ENCODE measurements at places on chromosomes 11 and 22.

DNA sequence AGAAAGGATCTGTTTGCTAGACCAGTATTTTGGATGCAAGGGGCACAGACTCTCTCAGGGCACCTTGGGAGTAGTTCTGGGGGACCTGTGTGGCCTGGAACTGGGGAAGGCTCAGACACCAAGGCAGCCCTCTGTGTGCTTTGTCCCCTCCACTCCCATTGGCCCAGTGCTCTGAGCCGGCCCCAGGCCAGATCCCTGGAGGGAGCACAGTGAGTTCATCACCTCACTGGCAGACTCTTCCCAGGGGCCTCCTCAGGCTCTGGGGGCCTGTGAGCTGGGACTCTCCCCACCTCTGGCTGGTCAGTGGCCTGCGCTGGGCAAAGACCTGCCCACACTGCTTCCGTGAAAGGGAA, 51.7 kb downstream of the CHRDL2 start:
- no peak for DNase-seq

DNA sequence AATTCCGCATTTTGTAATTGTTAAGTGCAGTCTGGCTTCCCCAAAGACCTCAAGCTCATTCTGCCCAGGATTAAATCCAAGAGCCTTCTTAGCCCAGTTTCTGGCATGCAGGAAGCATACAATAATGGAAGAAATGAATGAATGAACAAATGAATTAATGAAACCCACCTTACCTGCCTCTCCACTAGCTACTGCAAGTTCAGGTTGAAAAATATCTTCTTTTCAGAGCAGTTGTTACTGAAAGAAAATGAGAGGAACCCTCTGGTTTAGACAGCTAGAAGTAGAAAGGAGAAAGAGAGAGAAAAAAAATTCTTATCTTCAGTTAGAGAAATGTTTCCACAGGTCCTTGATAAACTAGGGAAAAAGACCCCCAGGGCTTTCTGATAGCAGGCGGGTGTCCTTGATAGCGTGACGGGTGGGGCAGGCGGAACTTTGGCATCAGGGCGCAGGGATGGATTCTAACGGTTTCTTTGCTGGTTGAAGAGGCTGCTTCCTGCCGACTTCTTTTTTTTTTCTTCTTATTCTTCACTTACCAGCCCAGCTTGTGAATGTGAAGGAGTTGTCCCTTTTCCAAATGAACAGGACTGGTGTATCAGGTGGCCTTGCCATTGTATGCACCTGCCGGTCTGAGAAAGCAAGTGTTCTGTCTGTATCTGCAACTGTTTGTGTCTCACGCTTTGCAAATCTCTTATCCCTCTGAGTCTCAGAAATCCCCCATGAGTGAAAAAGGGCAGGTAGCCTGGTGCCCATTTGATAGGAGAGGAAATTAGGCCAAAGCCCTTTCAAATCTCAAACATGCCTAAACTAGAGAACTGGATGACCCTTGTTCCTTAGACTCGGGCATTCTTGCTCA, 10.0 kb downstream of the LMO2 start:
- DNase-seq, result no peak

DNA sequence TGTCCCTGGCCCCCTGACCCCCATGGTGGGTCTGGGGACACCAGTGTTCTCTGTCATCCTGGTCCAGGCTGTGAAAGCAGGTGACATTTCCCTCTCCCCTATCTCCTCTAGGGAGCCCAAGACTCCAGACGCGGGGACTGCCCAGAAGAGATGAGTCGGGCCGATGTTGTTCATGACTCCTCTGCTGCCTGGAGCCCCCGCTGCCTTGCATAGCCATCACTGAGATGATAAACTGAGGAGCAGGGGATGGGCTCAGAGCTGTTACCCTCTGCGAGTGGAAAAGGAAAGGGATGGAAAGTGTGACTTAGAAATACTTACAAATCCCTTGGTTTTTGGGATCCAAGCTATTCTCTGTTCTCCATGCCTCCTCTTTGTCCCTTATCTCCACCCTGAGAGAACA, 209.6 kb downstream of the DSCAML1 start:
- DNase-seq, result no peak

- DNase-seq, result no peak
Observed at GRCh38 chr22:45446216-45446615, 32.7 kb downstream of the RIBC2 start.

- DNase-seq, result no peak
Observed at GRCh38 chr11:81278991-81279390, 1454.7 kb downstream of the FAM181B start.

GRCh38 chr11:117901601-117902000, 25.1 kb upstream of the FXYD6 start:
- DNase-seq, result no peak

- no peak for DNase-seq
Observed at GRCh38 chr22:30996462-30996861, 27.4 kb downstream of the TUG1 start.

- no peak for DNase-seq
Observed at GRCh38 chr22:50488886-50489285, 2.2 kb downstream of the MIOX start.

GRCh38 chr11:12524865-12525264, 147.5 kb downstream of the PARVA start:
- DNase-seq, result no peak

DNA sequence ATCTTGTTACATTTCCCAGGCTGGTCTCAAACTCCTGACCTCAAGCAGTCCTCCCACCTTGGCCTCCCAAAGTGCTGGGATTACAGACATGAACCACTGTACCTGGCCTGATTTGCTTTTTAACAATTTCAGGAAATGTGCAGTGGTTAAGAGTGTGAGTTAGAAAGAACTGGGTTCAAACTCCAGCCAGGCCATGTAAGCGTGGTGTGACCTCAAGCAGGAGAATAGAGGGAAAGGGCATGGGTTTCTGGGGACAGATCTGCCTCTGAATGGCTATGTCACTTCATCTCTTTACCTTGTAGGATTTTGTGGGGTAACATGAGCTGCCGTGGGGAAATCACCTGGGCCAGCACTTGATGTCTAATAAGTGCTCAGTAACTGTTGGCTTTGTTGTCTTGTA, 9.3 kb downstream of the SNRPD3 start:
- DNase-seq, result no peak

- no peak for DNase-seq
Observed at GRCh38 chr11:117986981-117987574, 884 bp downstream of the IL10RA start.

DNA sequence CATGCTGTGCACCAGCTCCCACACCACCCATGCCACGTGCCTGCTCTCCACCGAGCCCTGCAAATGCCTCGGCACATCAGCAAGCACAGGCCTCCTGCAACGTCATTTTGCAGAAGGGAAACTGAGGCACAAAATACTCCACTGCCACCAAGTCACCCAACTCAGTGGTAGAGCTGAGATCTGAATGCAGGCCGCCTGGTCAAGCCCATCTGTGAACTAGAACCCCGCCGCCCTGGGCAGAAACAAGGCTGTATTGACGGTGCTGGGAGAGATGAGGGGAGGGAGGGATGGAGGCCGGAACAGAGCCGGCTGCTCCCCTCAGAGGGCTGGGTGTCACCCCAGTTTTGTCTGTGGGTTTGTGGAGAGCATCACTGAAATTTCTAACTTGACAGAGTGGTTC, 81.4 kb downstream of the CDKN1C start:
- peak; percentile 55 for DNase-seq

DNA sequence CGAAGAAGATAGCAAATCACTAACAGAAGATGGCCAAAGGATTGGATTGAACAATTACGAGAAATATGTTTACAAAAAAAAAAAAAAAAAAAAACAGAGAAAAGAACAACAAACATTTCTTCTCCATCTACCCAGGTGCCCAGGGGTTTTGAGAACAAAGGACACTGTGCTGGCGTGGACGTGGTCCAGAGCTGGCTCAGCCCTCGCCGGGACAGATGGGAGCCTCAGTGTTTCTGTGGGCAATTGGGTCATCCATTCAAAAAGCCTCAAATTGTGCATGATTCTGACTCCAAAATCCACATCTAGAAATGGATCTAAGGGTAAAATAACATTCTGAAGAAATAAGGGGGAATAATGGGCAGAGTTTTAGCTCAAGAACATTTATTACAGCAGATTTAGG, 63.1 kb downstream of the DHCR7 start:
- no peak for DNase-seq

- no peak for DNase-seq
Observed at GRCh38 chr11:134794192-134794591, 382.1 kb upstream of the B3GAT1 start.

- peak; percentile 43 for DNase-seq
Observed at GRCh38 chr11:69531717-69532088, 50.2 kb downstream of the LINC01488 start.

- no peak for DNase-seq
Observed at GRCh38 chr11:114276077-114276476, 20.1 kb upstream of the NNMT start.

DNA sequence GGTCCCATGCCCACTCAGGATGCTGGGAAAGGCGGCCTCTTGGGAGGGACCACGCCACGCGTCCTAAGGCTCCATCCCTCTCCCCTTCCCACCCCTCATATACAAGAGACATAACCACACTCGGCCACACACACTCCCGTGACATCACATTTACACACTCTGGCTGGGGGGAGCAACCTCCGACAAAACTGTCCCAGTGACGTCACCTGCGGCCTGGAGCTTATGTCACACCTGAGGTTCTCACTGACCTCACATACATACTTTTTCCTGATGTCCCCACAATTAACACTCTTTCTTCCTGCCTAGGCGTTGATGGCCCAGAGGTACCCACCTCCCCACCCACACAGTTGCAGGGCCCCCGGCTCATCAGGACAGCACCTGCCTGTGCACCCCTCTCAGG, 1.9 kb downstream of the ELFN2 start:
- no peak for DNase-seq

DNA sequence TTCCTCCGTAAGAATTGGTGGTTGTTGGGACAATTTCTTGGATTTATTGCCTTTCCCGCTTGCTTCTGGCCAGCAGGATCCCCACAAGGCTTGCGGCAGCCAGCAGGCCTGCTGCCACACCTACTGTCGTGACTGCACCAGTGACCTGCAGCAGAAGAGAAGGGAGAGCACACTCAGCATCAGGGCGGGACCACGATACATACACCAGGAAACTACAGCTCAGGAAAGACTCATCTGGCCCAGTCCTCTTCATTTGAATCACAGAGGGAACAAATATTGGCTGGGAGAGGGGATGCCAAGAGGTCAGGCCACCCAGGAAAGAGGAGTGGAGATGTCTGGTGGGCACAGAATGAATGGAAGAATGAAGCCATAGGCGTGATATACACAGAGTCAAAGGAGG, 10.3 kb downstream of the PLAAT2 start:
- DNase-seq, result no peak

GRCh38 chr22:22886546-22886945, 1.1 kb upstream of the IGLL5 start:
- no peak for DNase-seq

DNA sequence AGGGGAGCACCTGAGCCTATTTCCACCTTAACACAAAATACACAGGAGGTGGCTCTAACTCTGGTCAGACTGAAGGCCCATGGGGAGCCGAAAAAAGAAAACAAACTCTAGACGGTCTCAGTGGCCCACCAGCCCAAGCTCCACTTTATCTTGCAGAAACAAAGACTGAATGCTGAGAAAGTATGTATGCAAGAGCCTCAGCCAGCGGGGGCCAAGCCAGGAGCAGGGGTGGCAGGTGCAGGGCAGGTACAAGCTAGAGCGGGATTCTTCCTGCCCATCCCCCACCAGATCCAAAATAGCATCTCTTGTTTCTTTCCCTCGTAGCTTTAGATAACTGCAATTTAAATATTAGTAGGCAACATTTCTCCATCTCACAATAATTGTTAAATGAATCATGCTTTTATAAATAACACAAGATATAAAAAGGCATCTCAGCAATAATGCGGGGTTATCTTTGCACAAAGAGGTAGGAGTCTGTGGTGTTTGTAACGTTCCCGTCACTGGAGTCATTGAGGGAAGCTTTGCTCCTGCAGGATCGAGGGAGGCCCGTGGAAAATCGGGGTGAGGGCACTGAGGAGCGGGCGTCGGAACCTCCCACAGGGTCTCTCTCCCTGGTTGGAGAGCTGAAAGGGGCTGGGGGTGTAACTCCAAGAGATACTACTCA, 418.0 kb downstream of the SHANK2 start:
- no peak for DNase-seq

DNA sequence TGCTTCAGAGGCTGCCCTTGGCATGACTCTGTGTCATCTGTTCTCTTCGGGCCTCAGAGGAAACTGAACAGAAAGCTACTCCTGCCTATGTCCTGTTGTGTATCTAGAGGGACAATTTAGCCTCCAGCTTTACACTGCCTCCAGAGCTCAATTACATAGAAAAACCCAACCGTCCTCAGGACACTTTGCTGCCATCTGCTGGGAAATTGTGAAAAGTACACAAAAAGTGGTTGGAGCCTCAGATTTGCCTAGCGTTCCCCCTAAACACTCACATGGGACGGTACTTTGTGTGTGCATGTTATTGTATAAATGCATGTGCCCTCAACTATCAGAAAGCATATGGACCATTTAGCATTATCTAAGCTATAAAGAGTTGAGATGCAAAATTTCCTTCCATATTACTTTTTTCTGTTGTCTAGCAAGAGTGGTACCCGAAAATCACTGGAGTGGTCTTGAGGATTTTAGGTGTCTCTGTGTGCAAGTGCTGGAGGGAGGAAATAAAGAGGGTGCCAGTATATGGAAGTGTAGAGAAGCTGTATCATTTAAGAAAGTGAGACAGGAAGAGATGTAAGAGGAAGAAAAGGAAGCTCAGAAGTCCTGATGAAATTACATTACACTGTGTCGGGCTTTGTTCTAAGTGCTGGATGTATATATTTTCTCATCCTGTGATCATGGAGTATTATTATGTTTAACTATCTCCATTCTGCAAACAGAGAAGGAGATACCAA, 8.7 kb upstream of the MS4A4E start:
- no peak for DNase-seq

GRCh38 chr11:10287766-10288715, 6.0 kb downstream of the SBF2 start:
- DNase-seq, result no peak

DNA sequence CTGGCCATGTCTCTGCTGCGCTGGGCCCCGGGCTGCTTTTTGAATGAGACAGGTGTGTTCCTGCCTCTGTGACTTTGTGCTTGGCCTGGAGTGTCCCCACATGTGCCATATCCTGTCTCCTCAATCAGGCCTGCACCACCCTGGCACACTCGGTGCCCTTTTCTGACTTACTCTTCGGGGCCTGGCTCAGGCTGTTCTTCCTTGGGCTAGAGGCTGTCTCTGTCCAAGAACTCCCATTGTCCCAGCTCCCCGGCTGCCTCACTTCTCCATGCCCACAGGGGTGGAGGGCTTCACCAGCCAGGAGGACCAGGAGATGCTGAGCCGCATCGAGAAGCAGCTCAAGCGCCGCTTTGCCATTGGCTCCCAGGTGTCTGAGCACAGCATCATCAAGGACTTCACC, 23.0 kb downstream of the MCM5 start:
- no peak for DNase-seq

GRCh38 chr11:4084406-4085125, 10.0 kb upstream of the RRM1 start:
- DNase-seq, result no peak

DNA sequence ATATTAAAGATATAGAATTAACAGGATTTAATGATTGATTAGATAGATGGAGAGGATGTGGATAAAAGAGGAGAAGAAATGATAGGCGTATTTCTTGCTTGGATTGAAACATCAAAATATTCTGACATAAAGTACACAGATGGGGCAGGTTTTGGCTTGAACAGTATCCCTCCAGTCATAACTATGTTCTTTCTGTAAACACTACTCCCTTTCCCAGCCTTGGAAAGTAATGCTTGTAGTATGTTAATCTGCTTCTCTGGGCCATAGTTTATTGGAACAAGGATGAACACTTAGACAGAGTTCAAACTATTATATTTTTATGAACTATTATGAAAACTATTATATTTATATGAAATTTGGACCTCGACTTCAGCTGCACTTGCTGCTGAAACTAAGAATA, 419.2 kb downstream of the AASDHPPT start:
- no peak for DNase-seq
